Activated naive CD4-positive, alpha-beta T cell (primary cell): ENCODE measurements at places on chromosomes 5 and 9.
A peak's percentile ranks its signal among the peaks of the same experiment; 100 is the strongest.

GRCh38 chr9:131585375-131585774, 40.1 kb downstream of the PRRT1B start:
- DNase-seq = no peak

- DNase-seq = no peak
These were observed 50.5 kb upstream of the ICE1 start for GRCh38 chr5:5371957-5372356.

DNA sequence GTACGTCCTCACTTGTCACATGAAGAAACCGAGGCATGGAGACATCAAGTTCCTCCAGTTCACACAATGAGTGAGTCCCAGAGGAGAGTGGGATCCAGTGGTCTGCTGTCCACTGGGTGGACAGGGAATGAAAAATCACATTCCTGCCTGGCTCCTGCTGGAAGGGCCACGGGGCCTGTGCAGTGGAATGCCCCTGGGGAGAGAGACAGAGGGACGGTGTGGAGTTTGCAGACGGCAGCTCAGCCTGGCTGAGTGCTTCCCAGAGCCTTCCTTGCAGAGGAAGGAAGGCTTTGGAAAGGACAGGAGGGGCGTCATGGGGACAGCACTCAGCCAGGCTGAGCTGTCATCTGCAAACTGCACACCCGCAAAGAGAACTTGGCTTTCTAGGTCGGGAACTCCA, 74.7 kb downstream of the COL27A1 start:
- DNase-seq = no peak

GRCh38 chr9:109228093-109228642, 61.1 kb upstream of the FRRS1L start:
- DNase-seq = no peak

DNA sequence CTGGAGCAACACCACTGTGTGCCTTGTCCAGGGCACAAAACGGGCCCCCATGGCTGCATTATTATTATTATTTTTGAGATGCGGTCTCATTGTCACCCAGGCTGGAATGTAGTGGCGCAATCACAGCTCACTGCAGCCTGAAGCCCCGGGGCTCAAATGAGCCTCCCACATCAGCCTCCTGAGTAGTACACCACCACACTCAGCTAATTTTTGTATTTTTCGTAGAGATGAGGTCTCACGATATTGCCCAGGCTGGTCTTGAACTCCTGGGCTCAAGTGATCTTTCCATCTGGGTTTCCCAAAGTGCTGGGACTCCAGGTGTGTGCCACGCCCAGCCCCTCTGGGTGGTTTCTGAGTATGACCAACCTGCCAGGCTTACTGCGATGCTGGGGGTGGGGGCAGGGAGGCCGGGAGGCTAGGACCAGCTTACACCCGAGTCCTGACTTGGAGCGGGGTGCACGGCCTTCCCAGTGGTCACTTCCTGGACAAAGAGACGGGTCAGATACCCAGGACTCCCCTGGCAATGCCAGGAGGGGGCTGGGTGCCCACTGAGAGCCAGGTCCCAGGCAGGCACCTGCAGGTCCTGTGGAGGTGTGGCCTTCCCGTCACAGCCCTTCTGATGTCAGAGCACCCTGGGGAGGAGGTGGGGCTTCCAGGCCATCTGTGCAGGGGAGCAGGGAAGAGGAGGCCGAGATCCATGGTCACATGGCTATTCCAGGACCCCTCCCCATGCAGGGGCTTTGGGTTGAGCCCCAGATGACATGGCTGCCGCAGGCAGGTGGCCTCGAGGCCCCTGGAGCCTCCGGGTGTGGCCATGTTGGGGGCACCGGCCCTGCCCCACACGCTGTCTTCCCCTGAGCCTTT, 8.3 kb upstream of the NRARP start:
- no peak for DNase-seq

DNA sequence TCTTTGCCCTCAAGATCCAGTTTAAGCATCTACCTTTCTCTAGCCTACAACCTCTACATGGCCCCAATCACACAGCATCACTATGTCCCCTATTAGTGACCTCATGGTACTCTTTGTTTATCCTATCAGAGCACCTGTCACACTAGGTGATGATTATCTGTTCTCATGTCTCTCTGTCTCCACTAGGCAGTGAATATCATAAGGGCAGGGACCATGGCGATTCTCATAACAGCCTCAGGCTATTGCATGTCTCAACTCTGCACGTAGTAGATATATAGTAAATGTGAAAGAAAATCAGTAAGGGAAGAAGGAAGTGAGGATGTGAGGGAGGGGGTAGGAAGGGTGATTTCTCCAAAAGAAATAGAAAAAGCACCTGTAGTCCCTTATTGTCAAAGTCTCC, 311.0 kb downstream of the NSG2 start:
- DNase-seq = no peak

- no peak for DNase-seq
These were observed at the start of gene FIBCD1 for GRCh38 chr9:130938652-130939404. FIBCD1 (minus strand) TSS chr9:130939247; CDS start chr9:130938607, 640 bp downstream.

DNA sequence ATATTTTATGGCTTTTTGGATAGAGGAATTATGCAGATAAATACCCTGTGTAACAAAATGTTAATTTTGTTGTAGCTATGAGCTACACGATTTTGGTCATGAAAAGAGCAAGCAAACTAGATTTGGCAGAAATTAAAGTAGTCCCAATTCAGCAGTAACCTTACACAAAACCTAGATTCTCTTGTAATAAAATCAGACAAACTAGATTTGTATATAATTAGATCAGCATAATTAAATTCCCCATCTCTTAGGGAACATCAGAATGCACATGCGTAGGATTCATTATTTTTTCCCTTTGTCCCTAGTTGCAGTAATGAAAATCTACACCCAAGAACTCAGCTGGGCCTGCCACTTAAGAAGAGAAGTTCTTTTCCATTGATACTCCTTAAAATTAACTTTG, 1879.2 kb upstream of the CDH9 start:
- DNase-seq = no peak

DNA sequence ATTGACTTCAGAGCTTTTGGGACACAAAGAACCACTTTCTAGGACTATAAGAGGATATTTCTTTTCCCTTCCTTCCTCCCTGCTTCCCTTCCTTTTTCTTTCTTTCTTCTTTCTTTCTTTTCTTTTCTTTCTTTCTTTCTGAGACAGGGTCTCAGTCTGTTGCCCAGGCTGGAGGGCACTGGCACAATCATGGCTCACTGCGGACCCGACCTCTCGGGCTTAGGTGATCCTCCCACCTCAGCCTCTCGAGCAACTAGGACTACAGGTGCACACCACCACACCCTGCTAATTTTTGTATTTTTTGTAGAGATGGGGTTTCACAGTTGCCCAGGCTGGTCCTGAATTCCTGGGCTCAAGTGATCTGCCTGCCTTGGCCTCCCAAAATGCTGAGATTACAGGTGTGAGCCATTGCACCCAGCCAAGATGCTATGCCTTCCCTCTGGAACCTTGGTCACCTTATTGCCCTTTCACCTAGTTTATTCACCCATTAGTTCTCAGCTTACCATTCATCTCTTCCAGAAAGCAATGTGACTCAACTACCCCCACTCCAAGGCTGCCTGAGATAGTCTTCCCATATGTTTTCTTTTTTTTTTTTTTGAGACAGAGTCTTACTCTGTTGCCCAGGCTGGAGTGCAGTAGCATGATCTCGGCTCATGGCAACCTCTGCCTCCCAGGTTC, 10.1 kb downstream of the PLIN2 start:
- DNase-seq = no peak

DNA sequence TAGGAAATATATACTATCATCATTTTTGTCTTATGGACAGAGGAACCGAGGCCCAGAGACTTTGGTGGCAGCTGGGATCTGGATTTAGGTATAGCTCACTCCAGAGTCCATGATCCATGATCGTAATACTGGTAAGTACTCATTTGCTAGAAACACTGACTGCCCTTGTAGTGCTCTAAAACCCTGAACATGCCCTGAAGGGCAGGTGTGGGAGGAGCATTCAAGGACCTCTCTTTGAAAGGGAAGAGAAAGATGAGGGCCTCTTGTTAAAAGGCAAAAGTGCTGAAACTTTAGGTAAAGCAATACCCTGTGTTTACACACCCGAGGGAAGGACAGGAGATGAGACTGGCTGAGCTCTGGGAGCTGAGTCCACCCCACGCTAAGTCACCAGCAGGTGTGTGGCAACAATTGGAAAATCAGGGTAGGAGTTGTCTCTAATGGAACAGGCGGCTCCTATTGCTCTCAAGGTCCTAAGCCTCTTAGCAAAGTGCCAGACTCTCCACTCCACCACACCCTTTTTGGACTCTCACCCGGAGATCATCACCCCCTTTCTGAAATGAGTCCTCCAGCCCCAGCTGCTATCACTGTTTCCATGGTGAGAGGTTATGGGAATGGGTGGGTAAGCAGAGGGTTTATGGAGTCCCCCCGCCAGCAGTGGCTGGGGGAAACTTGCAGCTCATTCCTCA, 34.8 kb downstream of the TRPC7 start:
- DNase-seq = no peak

GRCh38 chr9:95966306-95966705, 90.8 kb downstream of the ERCC6L2 start:
- no peak for DNase-seq

DNA sequence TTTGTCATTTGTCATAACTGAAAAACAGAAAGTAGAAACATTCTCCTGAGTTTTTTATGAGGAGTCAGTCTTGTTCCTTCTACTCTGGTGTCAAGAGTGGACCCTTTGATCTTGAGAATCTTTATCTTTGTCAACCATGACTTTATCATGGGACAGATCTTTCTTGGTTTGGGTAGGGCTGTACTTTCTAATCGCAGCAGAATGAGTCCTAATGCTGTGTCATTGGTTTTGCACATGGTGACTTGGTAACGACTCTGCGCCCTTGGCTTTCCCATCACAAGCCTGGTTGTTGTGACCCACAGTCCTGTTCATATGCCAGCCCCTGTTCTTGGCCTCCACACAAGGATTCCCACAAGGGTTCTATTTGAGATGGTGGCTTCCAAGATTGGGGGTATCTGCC, 45.6 kb downstream of the AOPEP start:
- DNase-seq = no peak

DNA sequence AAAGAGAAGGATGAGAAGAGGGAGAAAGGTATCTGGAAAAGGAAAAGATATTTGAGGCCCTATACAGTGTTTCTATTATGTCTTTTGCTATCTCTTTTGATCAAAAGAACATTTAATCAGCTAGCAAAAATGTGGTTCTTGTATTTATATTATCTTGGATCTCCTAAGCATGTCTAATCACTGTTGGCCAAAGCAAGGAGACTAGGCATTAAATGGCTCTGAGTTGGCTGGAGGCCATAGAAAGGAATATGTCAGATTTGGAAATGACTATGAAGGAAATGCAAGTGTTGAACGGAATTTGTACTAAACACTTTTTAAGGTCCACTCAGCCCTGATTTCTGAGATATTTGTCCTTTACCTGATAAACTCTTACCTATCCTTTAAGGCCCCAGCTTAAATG, 22.4 kb upstream of the THG1L start:
- DNase-seq = no peak

GRCh38 chr9:122218935-122219855, 9.6 kb downstream of the LHX6 start:
- no peak for DNase-seq

DNA sequence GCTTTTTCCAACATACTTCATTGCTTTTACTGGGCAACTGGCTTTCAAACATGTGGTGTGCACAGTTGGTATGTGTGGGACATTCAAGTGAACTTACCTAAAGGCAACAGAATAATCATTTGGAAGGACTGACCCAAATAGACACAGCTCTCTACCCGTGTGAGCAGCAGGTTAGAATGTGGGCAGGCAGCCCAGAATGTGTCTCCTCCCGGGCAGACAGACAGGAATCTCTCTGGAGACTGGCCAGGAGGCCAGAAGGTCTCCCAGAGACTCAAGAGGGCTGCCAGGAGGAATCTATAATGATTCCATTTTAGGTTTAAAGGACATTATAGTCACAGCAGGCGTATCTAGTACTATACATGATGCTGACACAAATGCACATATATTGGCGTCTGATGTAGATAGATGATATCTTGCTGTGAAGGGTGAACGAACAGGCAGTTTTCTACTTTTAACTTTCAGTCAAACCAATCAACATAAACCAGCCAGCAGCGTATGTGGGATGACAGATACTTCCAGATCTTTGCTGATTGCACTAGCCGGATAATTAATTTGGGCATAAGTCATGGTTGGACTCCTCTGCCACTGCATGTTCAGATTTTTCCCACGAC, 297.4 kb upstream of the ZNF608 start:
- no peak for DNase-seq

GRCh38 chr9:91424403-91425176, 958 bp upstream of the NFIL3 start:
- peak; percentile 32 for DNase-seq

GRCh38 chr5:95219411-95219810, 65.5 kb downstream of the MCTP1 start:
- no peak for DNase-seq

DNA sequence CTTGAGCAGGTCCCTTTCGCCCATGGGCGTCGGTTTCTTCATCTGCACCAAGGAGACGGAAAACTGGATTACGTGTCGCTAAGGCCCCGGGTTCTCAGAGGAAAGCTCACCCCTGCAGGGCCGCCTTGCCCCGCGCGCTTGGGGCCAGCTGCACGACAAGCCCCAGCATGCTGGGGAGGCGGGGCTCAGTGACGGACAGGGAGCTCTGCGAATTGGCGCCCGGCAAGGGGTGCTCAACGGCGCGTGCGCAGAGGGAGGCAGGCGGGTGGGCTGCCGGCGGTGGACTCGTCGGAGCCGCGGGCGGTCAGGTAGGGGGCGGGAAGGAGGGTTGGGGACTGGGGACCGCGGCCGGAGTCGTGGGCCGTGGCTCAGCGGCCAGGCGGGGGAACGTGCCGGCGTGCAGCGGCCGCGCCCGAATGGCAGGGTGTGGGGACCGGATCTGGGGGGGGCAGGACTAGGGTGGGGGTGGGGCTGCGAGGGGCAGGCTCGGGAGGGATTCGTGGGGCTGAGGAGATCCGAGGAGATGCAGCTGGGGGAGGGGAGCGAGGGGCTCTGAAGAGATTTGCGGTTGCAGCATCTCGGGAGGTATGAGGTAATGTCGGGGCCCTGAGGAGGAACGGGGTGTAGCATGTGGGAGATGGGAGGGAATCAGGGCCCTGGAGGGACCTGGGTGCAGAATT, at the start of gene TRIM32:
Gene TRIM32 (plus strand): TSS at position 232 of the 680 bp plus-strand sequence. CDS start 10,438 bp downstream, outside the sequence.
- DNase-seq = peak; percentile 91

DNA sequence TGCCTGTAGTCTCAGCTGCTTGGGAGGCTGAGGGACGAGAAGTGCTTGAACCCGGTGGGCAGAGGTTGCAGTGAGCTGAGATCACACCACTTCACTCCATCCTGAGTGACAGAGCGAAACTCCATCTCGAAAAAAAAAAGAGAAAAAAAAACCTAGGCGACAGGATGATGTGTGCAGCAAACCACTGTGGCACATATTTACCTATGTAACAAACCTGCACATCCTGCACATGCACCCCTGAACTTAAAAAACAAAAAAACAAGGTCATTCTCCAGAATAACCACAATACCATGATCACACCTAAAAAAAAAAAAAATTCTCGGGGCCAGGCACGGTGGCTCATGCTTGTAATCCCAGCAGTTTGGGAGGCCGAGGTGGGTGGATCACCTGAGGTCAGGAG, 7.5 kb upstream of the DOLPP1 start:
- no peak for DNase-seq

GRCh38 chr9:112283582-112284253, 49.7 kb downstream of the PTBP3 start:
- DNase-seq = no peak
